ENCODE measurements at places on chromosomes 7 and 10.

- no peak for DNase-seq
These were observed 287.2 kb downstream of the HGF start for GRCh38 chr7:81482600-81483186.

DNA sequence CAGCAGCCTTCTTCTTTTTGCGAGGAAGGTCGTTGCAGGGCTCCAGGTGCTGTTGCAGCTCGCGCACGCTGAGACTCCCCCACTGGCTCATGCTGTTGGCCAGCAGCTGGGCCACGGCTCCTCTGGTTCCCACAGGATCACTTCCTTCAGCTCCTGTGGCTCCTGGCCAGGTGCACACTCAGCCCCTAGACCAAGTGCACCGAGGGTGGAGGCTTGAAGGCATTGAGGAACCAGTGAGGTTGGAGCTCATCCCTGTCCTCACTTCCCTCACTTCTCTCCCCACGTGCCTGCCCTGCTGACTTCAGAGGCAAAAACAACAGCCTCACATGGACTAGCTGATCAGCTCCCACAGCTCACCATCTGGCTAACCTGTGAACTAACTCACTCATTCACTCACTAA is 46.2 kb upstream of the ADRB1 start:
- no peak for DNase-seq

- DNase-seq, result no peak
These were observed 151.1 kb downstream of the ACTR3B start for GRCh38 chr7:152910545-152911225.

DNA sequence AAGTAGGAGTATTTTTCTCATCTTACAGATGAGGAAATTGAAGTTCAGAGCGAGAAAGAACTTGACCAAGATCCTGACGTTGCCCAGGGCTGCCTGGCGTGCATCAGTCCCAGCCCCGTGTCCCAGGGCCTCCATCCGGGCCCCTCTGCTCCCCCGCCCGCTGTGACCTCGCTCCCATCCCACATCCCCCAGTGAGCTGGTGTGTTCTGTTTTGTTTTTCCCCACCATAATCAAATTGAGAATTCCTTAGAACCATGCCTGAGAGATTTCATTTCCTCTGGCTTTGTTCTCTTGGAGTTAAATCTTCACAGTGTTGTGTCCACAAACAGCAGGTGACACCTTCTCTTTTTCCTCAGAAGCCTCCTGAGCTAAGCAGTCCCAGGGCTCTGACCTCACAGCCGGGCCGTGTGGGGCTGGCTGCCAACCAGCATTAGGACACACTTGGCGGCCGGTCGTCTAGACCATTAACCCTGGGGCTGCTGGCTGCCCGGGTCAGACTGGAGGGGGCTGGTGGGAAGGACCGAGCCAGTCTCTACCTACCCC is 44.3 kb downstream of the PFKP start:
- no peak for DNase-seq

DNA sequence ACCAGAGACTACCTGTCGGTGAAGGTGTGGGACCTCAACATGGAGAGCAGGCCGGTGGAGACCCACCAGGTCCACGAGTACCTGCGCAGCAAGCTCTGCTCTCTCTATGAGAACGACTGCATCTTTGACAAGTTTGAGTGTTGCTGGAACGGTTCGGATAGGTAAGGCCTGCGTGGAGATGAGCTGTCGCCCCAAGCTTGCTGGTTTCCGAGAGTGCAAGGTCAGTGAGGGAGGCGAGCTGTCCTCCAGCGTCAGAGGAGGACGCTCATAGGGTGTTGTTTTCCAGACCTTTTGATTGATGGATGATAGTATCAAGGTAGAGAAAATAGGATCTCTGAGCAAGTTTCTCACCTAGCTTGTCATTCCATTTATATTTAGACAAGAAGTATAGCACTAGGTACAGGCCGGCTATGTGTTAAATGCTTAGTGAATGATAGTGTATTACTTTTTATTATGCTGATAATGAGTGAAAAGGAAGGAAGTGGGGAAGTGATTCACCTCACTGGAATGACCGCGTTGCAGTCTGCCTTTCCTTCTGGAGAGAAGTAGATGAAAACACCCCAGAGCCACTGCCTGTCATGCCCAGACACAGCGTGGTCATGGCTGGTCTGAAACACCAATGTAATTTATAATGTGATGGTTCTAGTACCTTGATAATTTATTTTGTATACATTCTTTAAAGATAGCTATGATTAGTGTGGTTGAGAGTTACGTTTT is 33.9 kb downstream of the BNIP3 start:
- DNase-seq, result no peak

DNA sequence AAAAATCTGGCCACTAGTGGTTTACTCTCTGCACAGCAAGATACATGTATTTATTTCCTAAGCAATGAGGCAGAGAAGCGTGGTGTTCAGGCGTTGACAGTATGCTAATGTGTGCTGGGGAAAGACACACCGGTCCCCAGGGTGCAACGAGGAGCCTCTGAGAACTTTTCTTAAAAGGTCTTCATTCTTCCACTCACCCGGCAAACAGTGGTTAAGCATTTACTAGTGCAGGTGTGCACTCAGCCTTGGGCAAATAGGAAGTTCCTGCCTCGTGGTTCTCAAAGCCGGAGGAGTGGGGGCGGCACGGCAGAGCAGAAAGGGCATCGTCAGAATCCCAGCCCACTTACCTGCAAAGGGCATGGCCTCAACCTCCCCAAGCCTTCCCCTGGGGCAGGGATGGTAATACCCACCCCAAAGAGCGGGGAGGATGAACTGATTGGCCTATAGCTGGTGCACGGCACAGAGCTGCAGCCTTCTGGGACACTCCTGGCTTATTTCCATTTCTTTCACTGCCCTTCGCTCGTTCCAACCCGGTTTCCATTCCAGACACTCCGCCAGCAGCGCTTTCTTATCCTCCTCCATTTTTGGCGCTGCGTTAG is 184.3 kb upstream of the CTBP2 start:
- no peak for DNase-seq

- no peak for DNase-seq
These were observed 633.8 kb upstream of the IGFBP3 start for GRCh38 chr7:46554688-46555422.

DNA sequence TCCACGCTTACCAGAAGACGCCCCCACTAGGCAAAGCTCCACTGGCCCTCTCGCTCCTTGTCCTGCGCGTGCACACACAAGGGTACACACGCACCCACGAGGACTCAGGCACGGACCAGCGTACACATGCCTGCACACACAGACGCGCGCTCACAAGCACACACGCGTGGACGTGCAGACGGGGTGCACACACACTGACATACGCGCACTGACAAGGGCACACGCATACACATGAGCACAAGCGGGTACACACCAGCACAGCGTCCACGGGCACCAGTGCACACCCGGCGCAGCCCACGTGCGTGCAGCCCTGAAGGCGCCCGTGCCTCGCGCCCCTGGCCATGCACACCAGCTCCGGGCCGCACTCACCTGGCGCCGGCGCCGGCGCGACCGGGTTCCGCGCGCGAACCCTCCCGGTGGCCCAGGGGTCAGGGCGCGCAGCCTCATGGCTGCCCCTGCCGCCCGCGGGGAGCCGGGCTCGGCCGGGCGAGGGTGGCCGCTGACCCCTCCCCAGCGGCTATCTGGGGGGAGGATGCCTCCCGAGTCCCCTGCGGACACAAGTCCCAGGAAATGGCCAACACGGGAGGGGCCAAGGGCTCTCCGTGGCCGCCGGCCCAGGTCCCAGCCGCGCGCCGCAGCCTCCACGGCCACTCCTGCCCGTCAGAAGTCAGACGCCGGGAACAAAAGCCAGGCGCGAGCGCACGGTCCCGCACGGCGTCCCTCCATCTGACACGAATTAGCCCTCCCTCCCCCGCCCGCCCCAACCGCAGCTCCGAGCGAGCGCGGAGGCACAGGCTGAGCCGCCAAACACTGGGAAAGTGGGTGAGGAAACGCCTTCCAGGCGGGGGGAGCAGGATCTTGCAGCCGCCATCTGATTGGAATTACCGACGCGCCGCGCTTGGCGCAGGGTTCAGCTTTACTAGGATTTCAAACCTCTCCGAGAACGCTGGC is 45.0 kb downstream of the TNS3 start:
- DNase-seq, result no peak

- no peak for DNase-seq
These were observed 2.6 kb upstream of the NPSR1 start for GRCh38 chr7:34655384-34655783.

GRCh38 chr10:34967335-34967880 is 122.7 kb downstream of the CUL2 start:
- no peak for DNase-seq

DNA sequence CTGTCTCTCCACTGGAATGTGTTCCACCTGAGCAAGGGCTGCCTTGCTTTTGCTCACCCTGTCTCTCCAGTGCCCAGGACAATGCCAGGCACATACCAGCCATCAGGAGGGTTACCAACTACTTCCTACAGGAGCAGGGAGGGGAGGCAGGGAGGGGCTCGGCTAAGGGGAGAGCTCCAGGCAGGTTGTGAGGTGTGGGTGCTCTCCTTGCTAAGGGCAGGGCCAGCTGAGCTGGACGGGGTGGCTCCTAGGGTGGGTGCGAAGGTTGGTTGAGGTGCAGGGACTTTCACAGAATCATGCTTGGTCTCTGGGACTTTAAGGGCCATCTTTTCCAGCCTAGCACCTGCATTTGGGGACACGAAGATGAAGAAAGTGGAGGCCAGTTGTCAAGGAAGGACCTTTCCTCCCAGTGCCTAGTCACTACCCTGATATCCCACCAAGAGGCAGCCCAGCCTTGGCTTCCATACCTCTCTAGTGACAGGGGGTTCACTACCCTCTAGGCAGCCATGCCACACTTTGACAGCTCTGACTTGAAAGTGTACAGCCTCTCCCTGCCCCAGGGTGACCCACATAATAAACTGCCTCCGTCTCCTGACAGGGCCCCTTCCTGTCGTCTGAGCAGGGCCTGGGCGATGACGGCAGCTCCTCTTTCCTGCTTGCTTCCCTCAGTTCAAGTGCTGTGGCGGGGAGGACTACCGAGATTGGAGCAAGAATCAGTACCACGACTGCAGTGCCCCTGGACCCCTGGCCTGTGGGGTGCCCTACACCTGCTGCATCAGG is 46.5 kb downstream of the TSPAN15 start:
- DNase-seq, result no peak

DNA sequence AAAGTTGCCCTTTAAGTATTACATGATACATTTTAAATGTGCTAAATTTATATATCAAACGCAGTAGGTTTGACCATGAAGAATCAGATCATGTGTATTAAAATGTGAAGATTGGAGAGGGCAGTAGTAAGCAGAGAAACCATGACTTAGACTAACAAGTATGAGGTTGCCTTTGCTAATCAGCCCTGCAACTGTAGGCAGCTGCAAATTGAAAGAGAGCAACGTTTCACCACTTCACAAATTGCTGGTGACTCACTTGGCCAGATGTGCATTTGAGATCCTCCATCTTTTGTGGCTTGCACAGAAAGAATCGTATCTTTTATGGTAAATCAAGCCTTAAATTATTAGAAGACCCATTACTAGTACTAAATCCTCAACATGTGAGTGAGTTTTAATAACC is 10.1 kb upstream of the SEMA3A start:
- DNase-seq, result no peak

- no peak for DNase-seq
These were observed 619.8 kb upstream of the CELF2 start for GRCh38 chr10:10397906-10398305.

DNA sequence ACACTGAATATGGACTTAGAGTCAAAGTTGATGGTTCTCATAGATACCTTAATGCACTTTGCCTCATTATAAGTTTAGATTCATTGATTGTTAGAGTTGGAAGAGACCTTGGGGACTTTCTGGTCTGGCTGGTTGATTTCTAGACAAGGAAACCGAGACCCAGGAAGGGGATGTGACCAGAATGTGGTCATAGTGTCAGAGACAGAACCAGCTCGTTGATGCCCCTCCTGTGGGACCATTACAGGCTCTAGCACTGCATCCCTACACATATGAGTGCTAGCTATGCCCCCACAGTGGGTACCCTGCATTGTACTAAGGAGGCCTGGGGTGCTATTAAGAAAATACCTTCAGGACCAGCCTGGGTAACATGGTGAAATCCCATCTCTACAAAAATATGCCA is 306.6 kb downstream of the CAMK1D start:
- DNase-seq, result no peak

- no peak for DNase-seq
These were observed 21.4 kb upstream of the ASZ1 start for GRCh38 chr7:117448655-117449054.

GRCh38 chr7:153245809-153246208 is 486.3 kb downstream of the ACTR3B start:
- DNase-seq, result no peak

DNA sequence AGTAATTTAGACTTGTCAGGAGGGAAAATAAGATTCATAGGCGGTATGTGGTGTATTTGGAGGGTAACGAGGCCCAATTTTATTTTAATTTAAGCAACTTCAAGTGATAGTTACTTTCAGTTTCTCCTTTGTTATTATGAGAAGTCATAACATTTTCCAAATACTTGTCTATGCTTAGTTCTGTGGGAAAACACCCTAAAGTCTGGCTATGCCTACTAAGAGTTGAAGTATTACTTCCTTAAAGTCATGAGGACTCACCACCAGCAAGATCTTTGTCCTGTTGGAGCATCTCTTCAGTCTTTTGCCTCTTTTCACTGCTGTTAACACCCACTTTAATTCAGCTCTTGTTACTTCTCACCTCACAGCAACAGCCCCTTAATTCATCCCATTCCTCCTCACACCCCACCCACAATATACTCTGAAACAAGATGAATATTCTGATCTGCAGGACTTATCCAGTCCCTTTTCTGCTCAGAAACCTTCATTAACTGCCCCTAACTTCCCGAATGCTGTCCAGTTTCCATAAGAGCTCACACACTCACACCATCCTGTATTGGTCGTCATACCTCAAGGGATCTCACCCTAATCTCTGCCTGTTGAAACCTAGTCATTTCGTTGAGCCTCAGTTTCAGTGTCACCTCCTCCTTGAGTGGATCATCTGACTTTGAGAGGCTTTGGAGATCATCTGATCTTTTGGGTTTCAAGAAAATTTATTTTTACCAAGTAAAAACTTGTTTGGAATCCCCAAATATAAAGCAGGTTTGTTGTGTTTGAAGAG is 61.3 kb downstream of the DNAH11 start:
- no peak for DNase-seq

- no peak for DNase-seq
These were observed 118.1 kb downstream of the CTTNBP2 start for GRCh38 chr7:117755136-117755535.

- DNase-seq, result no peak
These were observed 37.7 kb downstream of the MTURN start for GRCh38 chr7:30172451-30172850.

GRCh38 chr7:5752663-5753062 is 28.8 kb downstream of the RNF216 start:
- no peak for DNase-seq

- DNase-seq, result no peak
These were observed 57.9 kb downstream of the OTUD1 start for GRCh38 chr10:23496727-23497126.

Data from CD4-positive, alpha-beta T cell (primary cell).